ENCODE measurements at places on chromosomes 1 and 21.

- no peak for DNase-seq
Measured at GRCh38 chr1:204206121-204206520, 7.7 kb downstream of the GOLT1A start.

- DNase-seq = no peak
Measured at GRCh38 chr1:177311111-177311510, 140.4 kb downstream of the BRINP2 start.

DNA sequence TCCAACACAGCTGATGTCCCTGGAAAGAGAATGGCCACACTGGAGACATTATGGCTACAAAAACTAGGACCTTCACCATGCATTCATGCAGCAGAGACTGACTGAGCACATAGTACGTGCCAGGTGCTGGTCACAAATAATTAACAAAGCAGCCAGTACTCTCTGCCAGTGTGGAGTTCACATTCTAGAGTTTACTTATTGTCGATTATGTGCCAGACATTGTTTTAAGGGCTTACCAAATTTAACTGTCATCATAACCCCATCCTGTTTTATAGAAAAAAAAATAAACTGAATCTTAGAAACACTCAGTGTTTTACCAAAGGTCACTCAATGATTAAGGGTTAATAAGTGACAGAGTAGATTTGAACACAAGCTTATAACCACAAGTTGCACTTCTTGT is 143.3 kb downstream of the RRAGC start:
- no peak for DNase-seq

DNA sequence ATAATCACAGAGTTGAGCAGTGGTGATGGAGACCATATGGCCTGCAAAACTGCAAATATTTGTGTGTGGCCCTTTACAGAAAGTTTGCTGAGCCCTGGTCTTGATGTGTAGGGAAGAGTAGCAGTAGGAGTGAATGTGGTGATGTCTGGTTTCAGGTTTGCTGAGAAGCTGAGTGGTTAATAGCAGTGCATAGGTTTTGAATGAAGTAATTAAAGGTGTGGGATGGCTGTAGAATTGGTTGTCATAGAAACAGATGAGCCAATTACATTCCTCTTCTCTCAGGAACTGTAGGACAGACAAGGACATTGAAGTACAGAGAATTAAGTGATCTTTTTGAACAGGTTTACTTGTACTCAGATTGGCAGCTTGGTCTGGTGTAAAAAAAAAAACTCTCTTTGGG is 37.4 kb downstream of the PRDM2 start:
- DNase-seq = no peak

GRCh38 chr21:31370281-31370892 is 26.3 kb upstream of the TIAM1 start:
- DNase-seq = no peak
